Right atrium auricular region (tissue), 2 donors: ENCODE measurements at places on chromosomes 7 and 10.
A peak's percentile ranks its signal among the peaks of the same experiment; 100 is the strongest.

- no peak for DNase-seq
Observed at GRCh38 chr10:122165484-122166276, 105.4 kb upstream of the BTBD16 start.

DNA sequence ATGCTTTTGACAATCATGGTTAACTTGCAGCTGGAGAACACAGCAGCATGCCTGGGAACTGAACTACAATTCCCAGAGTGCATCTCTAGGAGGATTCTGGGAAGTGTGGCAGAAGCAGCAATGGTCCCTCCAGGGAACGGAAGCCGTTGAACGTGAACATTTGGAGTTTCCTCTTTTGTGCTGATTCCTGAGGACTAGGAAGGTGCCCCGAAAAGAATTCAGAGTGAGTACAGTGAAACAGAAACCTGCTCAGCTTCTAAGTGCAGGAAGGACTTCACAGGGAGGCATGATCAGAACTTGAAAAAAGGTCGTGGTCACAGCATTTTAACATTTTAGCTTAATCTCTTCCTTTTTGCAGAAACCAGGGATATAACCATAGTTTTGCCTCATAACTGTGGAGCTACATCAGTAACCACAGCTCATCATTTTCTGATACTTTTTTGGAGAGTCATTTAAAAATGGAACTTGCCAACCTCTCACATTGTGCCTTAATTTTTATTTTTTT lies at the start of gene NUDT13:
Gene NUDT13 (plus strand): TSS at position 111 of the 505 bp plus-strand sequence. CDS start 3,911 bp downstream, outside the sequence.
- peak; percentile 80 for DNase-seq

DNA sequence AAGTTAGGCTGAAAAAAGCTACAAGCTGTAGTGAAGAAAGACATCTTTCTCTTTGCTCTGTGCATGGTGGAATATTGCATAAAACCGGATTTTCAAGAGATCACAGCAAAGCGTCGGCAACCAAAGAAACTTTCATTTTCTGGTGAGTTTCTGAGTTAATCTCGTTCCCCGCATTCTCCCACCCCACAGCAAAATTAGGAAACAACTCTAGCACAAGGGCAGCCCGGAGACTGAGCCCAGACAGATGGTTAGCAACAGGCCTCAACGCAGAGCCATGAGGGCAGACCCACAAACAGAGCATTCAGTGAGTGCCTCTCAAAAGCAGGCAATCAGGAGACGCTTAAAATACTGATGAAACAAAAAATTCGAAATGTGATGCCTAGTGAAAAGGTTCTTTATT lies 396.1 kb upstream of the KLF6 start:
- no peak for DNase-seq

DNA sequence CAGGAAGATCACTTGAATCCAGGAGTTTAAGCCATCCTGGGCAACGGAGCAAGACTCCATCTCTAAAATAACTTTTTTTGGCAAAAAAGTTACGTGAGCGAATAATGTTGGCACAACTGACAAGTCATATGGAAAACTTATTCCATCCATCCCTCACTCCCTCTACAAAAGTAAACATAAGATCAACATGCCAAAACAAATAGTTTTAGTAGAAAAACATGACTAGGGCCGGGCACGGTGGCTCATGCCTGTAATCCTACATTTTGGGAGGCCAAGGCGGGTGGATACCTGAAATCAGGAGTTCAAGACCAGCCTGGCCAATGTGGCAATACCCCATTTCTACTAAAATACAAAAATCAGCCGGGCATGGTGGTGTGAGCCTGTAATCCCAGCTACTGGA lies 25.6 kb downstream of the SLC25A16 start:
- DNase-seq = peak; percentile 23

GRCh38 chr7:44977959-44978335 lies 868 bp downstream of the MYO1G start:
- DNase-seq = no peak

- no peak for DNase-seq
Observed at GRCh38 chr7:19869979-19870378, 96.6 kb upstream of the TMEM196 start.
